ENCODE measurements at places on chromosomes 12 and 14. TPM values are rescaled to one million over a fixed set of nuclear protein-coding genes. Genes with fewer than 3 reads are reported as not detected.

- DNase-seq: no peak
Measured at GRCh38 chr12:13005649-13006048, 5.6 kb upstream of the HEBP1 start.

- peak; percentile 22 for DNase-seq
Measured at GRCh38 chr12:131959116-131959515, 9.4 kb downstream of the EP400 start.

Gene NTF3
- total RNA-seq: 16.1 TPM

DNA sequence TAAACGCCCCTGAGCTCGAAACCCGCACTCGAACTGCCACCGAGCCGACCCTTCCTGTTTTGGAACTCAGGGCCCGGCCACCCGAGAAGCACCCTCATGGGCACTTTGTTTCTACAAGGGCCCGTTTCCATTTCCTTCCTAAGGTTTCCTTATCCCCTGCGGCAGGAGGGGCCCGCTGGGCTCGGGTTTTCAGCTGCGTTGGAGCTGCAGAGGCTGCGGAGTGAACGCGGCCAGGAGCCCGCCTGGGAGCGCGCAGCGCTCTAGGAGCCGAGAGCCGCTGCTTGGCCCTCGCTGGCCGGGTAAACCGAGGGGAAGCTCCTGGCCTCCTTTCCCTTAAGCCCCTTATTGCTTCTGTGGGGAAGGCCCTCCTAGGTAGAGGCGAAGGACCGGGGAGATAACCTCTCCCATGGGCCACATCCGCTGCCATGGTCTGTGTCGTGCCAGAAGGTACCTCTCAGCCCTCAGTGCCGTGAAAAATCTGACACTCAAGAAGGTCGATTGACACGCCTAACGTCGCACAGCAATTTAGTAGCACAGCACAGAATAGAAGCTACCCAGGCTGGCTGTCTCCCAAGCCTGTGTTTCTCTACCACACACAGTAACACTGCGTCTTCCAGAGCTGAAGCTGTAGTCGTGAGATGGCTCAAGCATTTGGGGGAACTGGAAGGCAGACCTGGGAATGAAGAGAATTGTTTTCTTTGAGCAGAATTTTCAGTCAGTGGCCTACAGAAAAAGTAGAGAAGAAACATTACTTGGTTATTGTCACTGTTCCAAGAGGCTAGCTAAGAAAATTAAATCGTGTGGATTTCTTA, 12.9 kb upstream of the CALM1 start:
- peak; percentile 87 for DNase-seq

DNA sequence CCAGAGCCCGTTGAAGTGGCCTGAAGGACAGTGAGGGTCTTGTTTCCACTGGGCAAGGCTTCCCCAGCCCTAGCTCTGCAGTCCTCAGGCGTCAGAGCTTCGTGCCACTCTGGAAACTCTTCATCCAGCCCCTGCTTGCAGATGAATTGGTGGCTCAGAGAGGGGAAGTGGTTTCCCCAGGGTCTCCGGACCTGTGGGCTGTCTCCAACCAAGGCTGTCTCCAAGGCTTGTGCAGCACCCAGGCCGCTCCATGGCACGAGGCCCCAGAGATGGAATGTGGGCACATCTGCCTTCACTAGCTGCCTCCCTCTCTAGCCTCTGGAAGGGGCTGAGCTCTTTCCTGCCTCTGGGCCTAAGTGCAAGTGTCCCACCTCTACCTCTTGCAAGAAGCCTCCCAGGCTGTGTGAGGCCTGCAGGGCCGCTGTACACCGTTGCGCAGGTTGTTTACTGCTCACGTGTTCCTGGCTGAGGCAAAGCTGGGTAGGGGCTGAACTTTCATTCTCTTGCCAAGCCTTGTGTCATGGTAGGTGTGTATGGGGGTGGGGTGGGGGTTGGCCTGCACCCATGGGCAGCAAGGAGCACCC, 11.1 kb downstream of the RIN3 start:
- no peak for DNase-seq

GRCh38 chr12:131384544-131384855, 326.4 kb upstream of the SFSWAP start:
- peak; percentile 61 for DNase-seq

- DNase-seq: no peak
Measured at GRCh38 chr14:103001226-103001625, 56.1 kb downstream of the CDC42BPB start.

GRCh38 chr12:105233041-105233905, 2.7 kb downstream of the APPL2 start:
- no peak for DNase-seq

Measured in posterior vena cava (tissue), 2 donors.